ENCODE measurements at places on chromosomes 3 and 15. TPM values are rescaled to one million over a fixed set of nuclear protein-coding genes. Genes with fewer than 3 reads are reported as not detected.

DNA sequence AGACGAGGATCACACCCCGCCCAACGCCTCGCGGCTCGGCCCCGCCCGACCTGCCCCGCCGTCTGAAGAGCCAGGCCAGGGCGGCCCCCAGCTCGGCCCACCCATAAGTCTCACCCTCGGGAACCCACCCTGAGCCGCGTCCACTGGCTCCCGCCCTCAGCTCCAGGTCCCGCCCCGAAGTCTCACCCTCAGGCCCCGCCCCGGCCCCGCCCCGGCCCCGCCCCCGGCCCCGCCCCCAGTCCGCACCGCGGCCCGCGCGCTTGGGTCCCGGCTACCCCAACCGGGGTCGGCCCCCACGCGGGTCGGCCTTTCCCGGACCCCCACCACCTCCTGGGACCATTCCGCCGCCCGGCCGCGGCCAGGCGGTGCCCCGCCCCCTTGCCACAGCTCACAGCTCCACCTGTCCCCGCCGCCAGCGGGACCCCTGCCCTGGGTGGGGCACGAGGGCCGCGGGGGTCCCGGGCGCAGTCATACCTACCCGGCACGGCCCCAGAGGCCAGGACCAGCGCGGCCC lies 489 bp downstream of the CSPG5 start:
- H3K4me3 ChIP-seq: peak overlapping the region; percentile 57
- H3K27ac ChIP-seq: no peak overlapping the region
- peak; percentile 63 for DNase-seq
- peaks cover 15% of the 10 kb centered on the region for H3K4me1 ChIP-seq
- peaks cover 17% of the 10 kb centered on the region for H3K27me3 ChIP-seq

DNA sequence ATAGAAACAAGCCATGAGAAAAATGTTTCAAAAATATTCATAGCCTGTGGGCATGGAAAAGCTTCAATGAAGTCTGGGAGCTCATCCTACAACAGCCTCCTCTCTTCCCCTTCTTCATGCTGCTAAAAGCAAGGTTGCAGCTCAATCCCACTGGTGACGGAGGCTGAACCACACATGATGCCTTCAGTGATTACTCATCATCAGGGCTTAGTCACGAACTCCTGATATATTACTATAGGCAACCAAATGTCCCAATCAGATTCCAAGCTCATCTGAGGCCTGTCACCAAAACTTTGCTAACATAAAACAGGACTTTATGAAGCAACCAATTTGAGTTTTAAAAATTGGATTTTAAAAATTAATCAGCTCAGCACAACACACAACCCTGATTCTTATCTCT lies 24.0 kb upstream of the SLC24A5 start:
- no peak overlapping the region for H3K4me3 ChIP-seq
- H3K27me3 ChIP-seq: no peaks in the 10 kb centered on the region
- H3K27ac ChIP-seq: no peak overlapping the region
- no peaks in the 10 kb centered on the region for H3K36me3 ChIP-seq

DNA sequence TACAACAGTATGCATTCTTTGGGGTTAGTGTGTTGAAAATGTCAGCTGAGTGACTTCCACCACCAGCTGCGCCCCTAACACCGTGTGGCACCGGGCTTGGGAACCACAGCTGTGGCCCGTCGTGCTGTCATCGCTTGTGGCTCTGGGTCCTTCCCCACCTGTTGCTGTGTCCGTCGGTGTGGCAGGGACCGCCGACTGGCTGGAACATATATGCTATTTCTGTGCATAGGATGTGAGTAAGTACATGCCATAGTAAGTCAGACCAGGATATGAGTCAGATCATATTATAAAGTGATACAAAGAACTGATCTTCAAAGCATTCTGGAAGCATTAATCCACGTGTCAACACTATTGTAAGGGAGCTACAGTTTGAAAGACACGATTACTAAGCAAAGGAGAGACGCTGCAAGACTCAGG lies 31.9 kb downstream of the EHD4 start:
- H3K4me3 ChIP-seq: no peak overlapping the region
- no peak overlapping the region for H3K27ac ChIP-seq
- DNase-seq: no peak
- H3K4me1 ChIP-seq: peaks cover 16% of the 10 kb centered on the region

Gene CHP1
- 40.8 TPM for total RNA-seq

DNA sequence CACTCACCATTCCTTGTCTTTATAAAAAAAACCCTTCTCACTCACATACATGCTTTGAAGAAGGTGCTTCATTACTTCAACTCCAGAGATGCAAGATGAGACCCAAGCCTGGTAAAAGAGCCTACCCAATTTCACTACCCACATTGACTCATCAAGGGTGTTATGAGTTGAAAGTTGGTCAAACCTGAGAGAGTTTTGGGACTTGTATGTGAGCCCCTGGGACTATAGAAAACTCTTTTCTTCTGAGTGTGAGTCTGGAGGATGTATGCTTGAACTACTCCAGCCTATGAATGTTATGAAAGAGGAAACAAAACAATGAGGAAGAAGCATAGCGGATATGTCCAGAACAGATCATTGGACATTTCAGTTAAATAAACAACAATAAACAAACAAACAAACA lies 106.5 kb upstream of the SATB1 start:
- H3K27me3 ChIP-seq: no peaks in the 10 kb centered on the region
- H3K4me3 ChIP-seq: no peak overlapping the region
- H3K4me1 ChIP-seq: peaks cover 42% of the 10 kb centered on the region
- DNase-seq: peak; percentile 26
- H3K36me3 ChIP-seq: no peaks in the 10 kb centered on the region

All from B cell (primary cell).